ENCODE measurements at places on chromosomes 13 and 19. TPM values are rescaled to one million over a fixed set of nuclear protein-coding genes. Genes with fewer than 3 reads are reported as not detected.

The CATSPERD gene
- total RNA-seq: not detected

The IGFL2 gene
- total RNA-seq: not detected

The PLEKHA4 gene
- 13.8 TPM for total RNA-seq

DNA sequence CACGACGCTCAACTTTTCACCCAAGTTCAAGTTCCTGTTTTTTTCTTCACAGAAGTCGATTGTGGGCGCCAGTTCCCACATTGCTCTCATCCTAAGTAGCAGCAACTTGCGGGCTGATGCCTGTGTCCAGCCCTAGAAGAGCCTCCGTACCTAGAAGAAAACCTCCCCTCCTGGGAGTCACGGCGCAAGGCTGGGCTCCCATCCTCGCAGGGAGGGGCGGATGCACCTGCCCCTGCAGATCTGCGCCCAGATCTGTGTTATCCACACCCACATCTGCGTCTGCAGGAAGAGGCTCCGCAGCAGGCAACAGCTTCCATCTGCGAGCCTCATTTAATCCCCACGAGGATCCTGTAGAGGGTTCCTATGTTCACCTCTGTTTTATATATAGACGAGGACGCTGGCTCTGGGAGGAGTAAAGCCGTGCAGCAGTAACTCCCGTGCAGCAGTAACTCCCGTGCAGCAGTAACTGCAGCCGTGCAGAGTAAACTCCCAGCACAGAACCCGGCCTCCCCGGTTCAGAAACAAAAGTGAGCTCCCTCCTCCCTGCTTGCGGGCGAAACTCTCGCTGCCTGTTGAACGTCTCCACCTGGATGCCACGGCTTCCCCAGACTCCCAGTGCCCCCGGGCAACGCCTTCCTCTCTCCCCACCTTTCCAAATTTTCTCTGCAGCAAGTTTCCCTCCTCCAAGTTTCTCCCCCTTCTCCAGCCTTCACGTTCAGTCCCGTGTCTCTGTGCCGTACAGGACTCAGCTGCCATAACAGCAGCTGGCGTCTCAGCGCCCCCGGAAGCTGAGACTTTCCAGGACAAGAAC, 23.5 kb upstream of the LAIR1 start:
- DNase-seq: no peak

DNA sequence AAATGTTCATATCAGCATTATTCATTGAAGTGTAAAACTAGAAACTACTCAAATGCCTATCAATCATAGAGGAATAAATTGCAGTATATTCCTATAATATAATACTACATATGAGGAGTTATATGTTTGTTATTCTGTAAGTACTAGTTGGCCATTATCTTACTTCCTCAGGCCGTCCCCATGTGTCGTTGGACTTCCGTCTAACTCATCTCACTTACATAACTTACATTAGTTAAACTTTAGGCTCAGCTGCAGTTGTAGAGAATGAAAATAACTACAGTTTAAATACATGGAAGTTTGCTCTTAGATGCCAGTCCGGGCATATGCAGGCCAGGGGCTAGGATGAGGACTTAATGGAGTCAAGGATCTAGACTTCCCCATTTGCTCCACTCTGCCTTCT, 8.6 kb upstream of the EPSTI1 start:
- no peak for DNase-seq

DNA sequence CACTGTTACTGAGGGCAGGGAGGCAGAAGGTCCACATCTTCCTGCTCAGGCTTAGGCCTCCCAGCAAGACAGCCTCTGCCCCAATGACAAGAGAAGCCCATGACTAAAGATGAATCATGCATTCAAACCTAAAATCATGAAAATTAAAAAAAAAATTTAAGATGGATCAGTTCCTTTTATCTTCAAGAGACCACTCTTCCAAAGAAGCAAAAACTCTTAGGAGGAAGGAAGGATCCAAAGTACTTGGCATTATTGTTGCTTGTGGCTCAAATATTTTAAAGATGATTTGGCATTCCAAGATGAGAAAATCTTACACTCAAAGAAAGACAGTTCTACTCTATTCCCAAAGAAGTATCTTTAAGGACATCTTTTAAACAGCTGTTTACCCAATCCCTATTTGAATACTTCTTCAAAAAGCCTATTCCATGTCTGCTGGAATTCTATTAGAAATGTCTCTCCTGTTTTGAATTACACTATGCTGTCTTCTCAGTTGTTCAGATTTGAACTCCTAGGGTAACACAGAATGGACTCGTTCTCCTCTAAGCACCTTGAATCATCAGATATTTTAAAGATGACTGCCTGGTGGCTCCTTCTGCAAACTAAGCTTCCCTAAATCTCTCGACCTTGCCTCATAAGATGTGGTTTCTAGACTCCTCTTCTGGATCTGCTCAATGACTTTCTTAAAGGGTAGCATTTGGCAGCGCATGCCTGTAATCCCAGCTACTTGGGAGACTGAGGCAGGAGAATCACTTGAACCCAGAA, 7.0 kb downstream of the SERP2 start:
- DNase-seq: peak; percentile 18

- peak; percentile 35 for DNase-seq
Measured at GRCh38 chr19:57934820-57935665, at the start of gene ZNF418. TSS of gene ZNF418 (minus strand) at chr19:57935402. CDS start at chr19:57933822, 1,580 bp downstream.

The TLE6 gene
- 1.3 TPM for total RNA-seq

GRCh38 chr13:35554972-35555623, 78.6 kb upstream of the MAB21L1 start:
- DNase-seq: no peak

DNA sequence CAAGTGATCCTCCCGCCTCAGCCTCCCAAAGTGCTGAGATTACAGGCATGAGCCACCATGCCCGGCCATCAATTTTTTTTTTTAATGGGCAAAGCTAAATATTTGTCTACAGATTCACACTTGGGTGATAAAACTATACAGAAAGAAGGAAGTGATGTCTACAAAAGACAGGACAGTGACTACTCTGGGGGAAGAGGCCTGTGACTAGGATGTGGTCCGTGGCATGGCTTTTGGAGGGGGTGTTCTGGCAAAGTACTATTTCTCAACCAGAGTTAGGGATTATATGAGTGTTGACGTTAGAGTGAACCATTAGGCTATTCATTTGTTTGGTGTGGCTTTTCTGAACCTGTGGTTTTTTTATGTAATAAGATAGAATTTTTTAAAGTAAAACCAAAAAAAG, 42.7 kb downstream of the INSR start:
- DNase-seq: no peak

- no peak for DNase-seq
Measured at GRCh38 chr13:50537029-50537428, 306.5 kb downstream of the DLEU7 start.

The ZSCAN1 gene
- total RNA-seq: not detected

The CGB8 gene
- 3.5 TPM for total RNA-seq

The OSCAR gene
- 0.45 TPM for total RNA-seq

The TMEM255B gene
- total RNA-seq: 9.2 TPM

GRCh38 chr13:66586489-66586888, 643.6 kb downstream of the PCDH9 start:
- no peak for DNase-seq

The SLC27A5 gene
- 3.0 TPM for total RNA-seq

GRCh38 chr19:50854636-50855410, at the start of gene KLK3:
TSS of gene KLK3 (plus strand) at chr19:50854915. CDS start at chr19:50854956, 41 bp downstream.
- no peak for DNase-seq

DNA sequence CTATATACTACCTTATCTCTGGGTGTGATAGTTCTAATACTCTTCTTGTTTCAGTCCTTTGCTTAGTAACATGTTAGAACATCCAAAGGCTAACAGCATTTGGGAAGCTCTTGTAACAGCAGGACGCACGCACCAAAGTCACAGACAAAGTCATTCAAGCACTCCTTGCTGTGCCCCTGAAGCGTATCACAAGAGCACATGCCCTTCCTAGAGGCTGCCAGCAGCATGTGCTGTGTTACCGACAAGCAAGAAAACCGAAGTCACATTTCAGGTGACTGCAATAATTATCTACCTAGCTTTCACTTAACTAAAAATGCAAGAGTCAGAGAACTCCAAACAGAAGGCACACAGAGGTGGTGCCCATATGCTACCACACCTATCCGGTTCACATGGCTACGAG, 194.1 kb downstream of the KLF12 start:
- DNase-seq: no peak

DNA sequence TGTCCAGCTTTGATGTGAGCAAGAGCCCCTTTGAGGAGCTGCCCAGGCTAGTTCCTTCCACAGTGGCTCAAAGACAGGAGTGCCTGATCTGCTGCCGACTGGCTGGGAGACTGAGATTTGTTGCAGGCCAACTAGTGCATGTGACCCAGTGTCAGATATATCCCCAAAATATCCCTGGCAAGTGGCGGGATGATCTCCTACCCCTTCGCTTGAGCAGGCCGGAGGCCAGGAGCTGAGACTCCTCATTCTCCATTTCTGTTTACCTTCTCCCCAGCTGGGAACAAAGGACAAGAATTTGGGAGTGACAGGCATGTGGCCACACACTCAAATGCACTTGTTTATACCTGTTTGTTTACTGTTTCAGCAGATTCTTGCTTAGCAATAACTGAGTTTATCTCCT, 37.1 kb upstream of the XPO4 start:
- DNase-seq: no peak

DNA sequence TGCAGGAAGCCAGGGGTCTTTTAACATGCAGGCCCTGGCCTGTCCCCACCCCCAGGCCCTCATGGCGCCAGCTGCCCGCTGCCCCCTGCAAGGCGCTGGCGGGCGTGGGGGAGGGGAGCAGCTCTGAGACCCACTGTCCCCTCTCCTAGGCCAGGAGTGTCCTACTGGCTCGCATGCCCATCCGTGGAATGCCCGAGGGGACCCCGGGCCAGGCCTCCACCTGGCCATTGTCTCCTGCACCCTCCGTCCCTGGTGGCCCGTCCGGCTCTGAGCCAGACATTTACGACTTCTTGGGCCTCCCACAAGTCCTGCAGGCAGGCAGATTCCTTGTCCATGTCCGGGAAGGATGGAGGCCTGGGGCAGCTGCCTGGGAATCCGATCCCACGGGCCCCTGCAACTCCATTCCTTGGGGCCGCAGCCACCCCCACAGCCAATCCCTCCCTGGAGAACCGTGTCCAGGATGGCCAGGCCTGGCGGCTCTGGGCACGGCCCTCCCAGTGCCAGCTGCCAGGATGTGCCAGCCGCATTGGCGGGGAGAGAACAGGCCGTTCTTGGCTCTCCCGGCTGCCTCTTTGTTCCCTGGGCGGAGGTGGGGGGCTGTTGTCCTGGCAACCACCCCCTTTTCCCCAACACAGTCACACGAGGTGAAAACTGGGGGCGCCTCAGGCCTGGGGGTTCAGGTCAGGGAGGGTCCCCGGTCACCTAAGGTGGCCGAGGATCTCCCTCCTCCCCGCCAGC, 10.5 kb upstream of the PLIN3 start:
- no peak for DNase-seq

DNA sequence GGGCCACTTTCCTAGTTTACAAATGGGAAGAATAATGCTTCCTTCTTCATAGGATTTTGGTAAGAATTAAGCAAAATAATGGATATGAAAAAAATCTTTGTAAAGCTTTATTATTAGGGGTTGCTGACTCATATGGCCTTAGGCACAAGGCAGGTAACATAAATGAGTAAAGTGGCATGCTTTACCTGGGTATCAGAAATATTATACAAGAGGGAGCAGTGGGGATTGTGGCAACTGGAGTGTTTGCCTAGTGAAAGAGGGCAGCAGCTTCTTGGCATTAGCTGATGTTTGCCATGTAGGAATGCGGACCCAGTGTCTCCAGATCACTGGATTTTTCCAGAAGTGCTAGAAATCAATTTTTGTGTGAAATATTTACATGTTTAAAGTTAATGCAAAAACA, 19.5 kb downstream of the WDFY2 start:
- DNase-seq: no peak

DNA sequence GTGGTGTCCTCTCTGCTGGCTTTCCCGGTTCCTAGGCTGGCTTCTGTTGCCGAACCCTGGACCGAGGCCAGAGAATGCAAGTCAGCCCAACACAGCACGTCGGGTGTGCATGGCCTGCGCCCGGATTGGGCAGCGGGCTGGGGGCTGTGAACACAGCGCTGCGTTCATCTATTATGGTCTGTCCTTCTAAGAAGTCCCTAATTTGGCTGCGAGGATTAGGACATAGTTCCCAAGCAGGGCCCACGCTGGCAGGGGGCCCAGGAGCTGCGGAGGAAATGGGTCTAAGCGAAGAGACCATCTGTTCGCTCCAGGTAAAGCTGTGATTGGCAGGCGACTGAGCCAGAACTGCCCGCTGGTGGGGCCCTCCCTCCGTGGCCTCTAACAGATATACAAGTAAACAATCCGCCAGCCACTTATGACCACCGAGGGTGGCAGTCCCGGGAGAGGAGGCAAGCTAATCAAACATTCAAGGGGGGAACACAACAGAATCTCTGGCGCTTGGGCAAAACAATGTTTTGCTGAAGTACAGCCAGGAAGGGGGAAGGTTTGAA, 6.0 kb downstream of the SYCE2 start:
- DNase-seq: no peak

The JOSD2 gene
- 81.5 TPM for total RNA-seq

DNA sequence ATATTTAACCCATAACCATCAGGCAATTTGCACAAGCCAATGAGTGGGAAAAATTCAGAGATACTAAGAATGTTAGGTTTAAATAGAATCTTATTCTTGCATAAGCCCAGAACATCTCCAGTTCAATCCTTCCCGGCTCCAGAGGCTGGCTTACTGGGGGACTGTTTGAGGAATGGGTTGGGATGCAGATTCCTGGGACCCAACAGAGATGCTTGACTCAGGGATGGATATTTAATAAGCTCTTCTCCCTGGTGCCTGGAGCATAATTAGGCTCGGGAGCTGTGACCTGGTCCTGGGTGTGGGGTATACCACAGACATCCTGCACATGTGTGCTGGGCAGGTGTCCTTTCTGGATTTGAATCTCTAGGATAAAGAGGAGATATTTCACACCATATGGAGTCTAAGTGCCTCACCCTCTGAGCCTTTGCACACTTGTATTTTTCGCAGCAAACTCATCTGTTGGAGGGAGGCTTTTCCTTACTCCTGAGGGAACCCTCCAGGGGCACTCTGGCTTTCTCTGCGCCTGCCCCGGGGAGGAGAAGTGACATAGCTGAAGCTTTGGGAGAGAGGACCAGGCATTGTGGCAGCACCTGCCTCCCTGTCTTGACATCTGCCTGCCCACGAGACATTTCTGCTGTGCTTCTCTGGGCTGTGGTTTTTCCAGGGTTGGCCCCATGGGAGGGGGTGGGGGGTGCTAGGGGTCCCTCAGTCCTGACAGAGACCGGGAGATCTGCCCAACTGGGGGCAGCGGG, 36.1 kb upstream of the ANKRD10 start:
- no peak for DNase-seq

The GJA3 gene
- total RNA-seq: not detected

The ATP8A2 gene
- not detected for total RNA-seq

The ERICH6B gene
- not detected for total RNA-seq

GRCh38 chr13:35208587-35208986, 266.5 kb downstream of the NBEA start:
- DNase-seq: no peak

The ZNF829 gene
- total RNA-seq: 2.8 TPM

The BRME1 gene
- total RNA-seq: 0.21 TPM

GRCh38 chr19:1713170-1713569, 40.1 kb upstream of the ONECUT3 start:
- no peak for DNase-seq

DNA sequence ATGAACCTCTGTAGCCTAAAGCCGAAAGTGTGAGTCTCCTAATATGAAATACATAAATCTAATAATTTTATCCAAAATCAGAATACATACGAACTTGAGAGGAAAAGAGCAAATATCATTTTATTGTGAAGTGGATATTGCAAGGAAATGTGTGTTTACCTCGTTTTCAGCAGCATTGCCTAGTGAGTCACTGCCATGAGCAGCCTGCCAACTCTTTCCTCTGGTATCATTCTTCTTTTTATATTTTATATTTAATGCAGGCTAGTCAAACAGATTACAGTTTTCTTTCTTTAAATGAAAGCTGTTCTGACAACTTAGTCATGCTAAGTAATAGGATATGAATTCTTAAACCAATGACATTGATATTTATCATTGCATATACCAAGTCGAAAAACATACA, 44.2 kb downstream of the EDNRB start:
- no peak for DNase-seq

The FAM216B gene
- not detected for total RNA-seq

Measured in HFFc6 (cell line).